Endothelial cell (in vitro differentiated cells): ENCODE measurements at places on chromosomes 2 and 18.

GRCh38 chr2:96239745-96240264, 26.0 kb downstream of the TMEM127 start:
- no peak for DNase-seq

DNA sequence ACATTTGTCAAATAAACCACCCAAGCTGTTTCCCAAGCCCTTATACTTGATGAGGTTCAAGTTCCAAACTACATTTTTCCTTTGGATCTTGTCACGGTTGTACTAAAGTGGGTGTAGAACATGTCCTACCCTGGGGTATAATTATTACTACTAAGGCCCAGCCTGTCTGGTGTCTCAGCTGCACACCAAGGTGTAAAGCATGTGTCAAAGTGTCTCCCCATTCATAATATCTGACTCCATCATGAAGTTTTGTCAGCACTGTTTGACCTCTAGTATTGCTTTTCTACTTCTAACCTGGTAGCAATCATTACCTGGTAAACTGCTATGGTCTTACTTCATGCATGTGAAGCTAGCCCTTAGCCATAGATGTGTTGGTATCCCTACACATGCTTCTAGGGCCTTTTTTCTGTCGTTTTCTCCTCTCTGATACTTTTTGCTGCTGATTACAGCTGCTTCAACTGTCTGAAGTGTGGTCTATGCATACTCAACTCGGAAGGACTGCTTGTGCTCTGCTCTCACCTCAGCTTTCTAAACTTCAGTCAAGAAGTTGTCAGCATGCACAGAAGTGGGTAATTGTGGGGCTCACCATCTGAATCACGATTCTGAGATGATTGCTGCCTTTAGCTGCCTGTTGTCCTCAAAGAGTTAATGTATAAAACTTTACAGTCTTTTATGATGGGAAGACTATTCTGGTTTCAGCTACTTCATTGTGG, 445.7 kb upstream of the TRIB2 start:
- DNase-seq, result no peak

DNA sequence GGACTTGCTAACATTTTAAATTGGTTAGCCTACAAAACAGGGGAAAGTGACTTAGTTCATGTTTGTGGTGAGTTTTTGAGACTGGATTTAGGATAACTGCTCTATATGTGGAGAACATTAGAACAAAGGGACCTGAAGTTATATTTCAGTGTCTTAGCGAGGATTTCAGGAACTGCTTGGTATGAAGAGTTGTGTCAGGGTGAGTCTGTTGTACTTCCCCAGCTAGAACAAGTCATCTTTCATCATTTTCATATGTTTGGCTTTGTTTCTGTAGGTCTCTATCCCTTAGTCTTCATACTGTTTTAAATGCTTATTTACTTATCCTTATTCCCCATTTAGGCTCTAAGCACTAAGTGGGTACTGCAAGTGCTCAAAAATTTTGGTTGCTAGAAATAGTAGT, 41.9 kb downstream of the KCMF1 start:
- DNase-seq, result no peak

DNA sequence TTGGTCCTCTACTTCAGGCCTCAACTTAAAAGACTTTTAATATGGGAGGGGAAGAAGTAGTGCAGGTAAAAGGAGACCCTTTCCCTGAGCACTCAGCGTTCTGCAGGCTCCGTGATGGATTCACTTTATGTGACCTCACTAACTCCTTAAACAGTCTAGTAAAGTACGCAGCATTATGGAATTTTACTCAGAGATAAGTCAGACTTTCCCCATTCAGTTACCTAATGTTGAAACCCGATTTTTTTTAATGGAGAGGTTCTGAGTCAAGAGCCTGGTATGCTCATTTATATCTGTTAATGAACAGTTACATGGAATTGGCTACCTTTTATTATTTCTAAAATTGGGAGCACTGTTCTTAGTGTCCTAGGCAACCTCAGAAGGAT, 34.1 kb downstream of the RASGRP3 start:
- no peak for DNase-seq

DNA sequence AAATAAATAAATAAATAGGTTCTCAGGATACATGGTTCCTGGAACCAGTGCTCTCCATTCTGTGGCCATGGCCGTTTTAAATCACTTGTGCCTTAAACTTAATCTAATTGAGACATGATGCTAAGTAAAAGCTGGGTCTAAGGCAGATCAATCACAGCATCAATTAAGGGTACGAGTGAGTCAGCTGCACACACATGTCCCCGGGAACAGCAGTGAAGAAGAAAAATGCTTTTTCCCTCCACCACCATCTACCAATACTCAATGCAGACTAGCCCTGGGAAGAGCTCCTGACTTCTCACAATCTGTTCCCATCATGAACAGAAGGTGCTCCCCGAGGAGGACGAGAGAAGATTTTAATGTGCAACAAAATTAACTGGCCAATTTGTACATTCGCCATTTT, 6.8 kb upstream of the CHMP1B start:
- no peak for DNase-seq

DNA sequence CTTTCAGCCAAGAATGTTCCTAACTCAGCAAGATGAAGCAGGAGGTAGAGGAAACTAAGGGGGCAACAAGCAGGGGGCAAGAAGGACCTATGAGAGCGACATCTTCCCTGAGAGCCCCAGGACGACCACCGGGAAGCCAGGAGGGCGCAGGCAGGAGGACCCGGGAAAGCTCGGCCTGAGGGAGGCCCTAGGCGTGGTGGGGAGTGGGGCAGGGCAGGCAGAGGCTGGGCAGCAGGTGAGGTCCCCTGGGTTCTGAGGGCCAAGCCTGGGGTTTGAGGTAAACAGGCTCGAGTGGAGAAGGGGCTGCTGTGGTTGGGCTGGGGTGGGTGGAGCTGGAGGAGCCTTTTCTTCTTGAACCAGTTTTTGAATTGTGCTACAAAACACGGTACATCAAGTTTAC, 1.3 kb upstream of the ALPI start:
- no peak for DNase-seq

DNA sequence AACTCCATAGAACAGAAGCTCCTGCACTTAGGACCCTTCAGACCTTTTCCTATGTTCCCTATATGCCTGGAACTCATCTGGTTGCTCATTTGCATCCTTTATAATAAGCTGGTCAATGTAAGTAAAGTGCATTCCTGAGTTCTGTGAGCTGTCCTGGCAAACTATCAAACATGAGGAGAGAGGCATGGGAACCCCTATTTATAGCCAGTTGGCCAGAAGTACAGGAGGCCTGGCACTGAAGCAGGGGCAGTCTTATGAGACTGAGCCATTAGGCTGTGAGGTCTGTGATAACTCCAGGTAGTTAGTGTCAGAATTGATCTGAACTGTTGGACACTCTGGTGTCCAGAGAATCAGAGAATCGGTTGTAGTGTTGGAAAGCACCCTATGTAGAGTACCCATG, 88.4 kb downstream of the EHD3 start:
- DNase-seq, result no peak

- no peak for DNase-seq
Observed at GRCh38 chr2:6999211-6999877, 82.1 kb downstream of the RNF144A start.

GRCh38 chr2:170362871-170363631, 185.1 kb downstream of the MYO3B start:
- DNase-seq, result no peak

DNA sequence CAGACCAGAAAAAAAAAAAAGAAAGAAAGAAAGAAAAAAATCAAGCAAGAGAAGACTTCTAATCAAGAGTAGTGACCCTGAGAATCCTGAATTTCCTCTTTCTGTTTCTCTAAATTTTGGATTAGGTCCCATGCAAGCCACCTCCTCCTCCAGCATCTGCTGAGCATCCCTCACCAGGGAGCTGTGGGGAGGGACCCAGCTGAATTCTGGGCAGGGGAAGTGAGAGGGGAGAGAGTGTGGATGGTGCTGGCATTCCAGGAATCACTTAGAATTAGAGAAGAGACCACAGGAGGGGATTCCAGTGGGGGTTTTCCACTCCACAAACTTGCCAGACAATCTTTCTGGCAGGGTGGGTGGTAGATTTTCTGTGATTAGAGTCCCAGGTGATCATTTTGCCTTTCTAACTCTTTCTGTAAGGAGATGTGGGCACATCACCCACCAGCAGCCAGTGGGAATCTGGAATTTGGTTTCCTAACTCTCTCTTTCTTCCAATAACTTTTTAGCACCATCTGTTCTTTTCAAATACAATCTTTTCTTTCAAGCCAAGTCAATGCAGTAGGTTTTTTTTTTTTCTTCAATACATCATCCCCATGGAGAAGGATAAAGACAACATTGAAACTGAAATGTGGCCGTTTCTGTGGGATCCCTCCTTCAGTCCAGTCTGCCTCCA, 279.2 kb downstream of the CLIP4 start:
- DNase-seq, result no peak
